ENCODE measurements at places on chromosomes 5 and 9.

DNA sequence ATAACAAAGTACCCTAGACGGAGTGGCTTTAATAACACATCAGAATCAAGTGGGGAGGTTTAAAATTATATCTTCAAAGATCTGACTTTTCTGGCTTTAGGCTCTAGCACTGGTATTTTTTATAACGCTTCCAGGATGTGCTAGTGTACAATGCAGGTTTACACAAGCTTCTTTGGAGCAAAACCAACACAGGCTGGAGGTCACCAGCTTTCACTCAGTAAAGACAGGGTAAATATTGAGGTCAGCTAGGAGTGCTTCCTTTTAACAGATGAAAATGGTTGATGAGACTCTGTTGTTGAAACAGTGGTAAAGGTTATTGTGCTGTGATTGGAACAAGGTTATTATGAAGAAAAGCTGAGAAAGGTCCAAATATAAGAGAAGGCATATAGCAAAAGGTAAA lies 414.2 kb downstream of the TAF11L14 start:
- DNase-seq: no peak

DNA sequence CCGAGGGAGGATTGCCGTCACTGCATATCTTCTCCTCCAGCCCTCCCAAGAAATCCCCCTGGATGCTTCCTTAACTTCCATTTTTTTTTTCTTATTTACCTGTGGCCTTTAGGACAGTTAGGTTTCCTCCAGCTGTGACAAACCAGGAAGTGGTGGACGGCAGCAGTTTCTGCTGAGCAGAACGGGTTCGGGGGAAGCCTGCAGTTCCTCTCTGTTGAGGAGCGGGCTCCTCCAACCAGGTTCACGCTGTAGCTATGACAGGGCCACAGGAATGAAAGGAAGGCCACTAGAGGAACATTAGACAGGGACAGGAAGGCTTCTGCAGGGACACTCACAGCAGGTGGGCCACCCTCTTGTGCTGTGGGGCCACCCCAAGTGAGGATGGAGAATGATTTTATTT lies 76.7 kb upstream of the SYK start:
- DNase-seq: no peak

DNA sequence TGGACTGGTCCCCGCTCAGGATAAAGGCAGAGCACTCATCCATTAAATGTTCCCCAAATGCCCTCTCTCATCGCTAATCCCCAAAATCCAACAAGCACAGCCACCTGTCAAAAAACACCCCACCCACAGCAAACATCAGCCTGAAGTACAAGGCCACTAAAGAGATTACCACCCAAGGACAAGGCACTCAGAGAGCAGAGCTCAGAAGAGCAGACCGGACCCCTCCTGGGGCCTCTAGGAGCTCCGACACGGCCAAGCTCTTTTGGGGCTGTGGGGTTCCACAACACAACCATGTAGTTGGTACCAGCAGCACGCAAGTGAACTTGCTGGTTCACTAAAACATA lies 9.8 kb downstream of the VDAC1 start:
- no peak for DNase-seq

GRCh38 chr9:116208417-116209232 lies 55.0 kb downstream of the PAPPA start:
- DNase-seq: no peak

DNA sequence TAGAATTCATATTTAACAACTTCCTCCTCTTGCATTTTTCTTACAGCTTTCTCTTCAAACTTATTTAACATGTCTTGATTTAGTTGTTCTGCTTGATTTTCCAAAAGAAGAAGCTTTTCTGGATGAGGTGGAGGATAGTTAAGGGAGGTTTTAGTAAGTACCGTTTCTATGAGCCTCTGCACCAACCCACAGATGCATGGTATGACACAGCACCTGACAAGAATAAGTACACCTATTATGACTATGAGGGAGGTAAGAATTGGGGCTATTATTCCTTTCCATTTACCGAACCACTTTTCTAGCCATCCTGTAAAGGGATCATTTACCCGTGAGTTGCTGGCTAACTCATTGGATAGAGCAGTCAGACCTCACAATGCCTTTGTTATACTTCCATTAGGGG lies 2.5 kb upstream of the HMGCS1 start:
- no peak for DNase-seq

DNA sequence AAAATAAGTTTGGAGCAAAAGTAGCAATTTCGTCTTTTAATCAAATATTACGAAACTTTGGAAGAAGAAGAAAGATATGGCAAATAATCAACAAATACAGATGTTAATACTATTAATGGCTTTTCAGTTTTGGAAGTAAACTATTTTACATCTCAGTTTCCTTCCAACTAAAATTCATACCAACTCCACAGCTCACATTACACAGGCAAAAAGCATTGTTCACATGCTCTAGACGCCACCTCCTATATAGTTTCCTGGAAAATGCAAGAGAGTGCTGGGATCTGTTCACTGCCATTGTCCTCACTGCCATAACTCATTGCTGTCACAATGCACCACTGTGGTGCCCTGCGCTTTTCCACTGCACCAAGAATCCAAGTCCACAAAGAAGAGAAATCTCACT lies 149.0 kb upstream of the FTMT start:
- no peak for DNase-seq

- no peak for DNase-seq
Measured at GRCh38 chr5:115360046-115360685, 63.7 kb upstream of the CCDC112 start.

DNA sequence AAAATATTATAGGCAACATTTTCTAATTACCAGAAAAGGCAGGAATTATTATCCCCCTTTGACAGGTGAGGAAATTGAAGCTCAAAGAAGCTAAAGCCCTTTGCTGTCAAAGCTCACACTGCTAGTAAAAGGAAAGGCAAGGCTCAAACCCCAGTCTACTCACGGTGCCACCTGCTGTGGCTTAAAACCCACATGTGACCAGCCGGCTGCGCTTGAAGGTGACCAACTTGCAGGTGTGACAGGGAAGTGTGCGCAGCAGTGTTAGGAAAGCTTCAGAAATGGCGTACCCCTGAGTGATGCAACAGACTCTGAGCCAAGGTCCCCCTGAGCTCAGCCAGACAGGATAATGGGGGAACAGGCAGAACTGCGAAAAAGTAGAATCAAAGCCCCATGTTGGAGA lies 45.2 kb downstream of the PAX5 start:
- no peak for DNase-seq

DNA sequence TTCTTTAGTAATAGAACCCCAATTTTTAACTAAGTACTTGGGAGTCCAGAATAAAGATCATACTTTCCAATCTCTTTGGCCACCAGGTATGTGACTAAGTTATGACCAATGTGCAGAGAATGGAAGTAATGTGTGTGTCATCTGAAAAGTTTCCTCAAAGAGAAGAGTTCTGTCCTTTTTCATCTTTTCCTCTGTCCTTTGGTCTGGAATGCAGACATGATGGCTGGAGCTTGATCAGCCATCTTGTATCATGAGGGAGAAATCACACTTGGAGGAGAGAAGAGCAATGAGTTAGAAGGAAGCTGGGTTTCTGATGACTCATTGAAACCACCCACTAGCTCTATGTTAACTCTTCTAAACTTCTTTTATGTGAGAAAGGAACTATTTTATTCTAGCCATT lies 5.5 kb upstream of the CPEB4 start:
- no peak for DNase-seq

DNA sequence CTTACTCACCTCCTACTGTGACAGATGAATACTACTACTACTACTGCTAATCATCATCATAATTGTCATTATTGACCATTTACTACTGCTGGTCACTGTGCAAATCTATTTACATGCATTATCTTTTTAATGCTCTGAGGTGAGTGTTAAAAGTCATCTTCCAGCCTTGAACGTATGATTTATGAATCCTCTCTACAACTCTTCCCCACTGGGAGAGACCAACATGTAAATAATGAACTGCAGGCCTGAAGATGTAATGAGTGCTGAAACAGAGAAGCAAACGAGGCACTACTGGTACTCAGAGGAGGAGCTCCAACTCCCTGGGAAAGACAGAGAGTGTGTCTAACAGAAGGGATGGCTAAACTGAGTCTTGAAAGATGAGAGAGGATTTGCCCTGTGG lies 95.4 kb downstream of the JAKMIP2 start:
- no peak for DNase-seq

- no peak for DNase-seq
Measured at GRCh38 chr5:135066781-135067180, 32.8 kb upstream of the PITX1 start.

Data from stimulated activated CD8-positive, alpha-beta memory T cell treated with anti-CD3 and anti-CD28 coated beads, Interleukin-4, amount 100 ng/mL, for 24 hours (primary cell).